ENCODE measurements at places on chromosomes 13 and 19. TPM values are rescaled to one million over a fixed set of nuclear protein-coding genes. Genes with fewer than 3 reads are reported as not detected.
A peak's percentile ranks its signal among the peaks of the same experiment; 100 is the strongest.

BRCA2 gene
- 2.9 TPM for total RNA-seq

GRCh38 chr19:1651568-1652291 lies 685 bp downstream of the TCF3 start:
- peak overlapping the region; percentile 86 for H3K27ac ChIP-seq
- H3K36me3 ChIP-seq: no peaks in the 10 kb centered on the region
- H3K4me3 ChIP-seq: peak overlapping the region; percentile 95
- DNase-seq: no peak
- H3K4me1 ChIP-seq: peaks cover 12% of the 10 kb centered on the region

DNA sequence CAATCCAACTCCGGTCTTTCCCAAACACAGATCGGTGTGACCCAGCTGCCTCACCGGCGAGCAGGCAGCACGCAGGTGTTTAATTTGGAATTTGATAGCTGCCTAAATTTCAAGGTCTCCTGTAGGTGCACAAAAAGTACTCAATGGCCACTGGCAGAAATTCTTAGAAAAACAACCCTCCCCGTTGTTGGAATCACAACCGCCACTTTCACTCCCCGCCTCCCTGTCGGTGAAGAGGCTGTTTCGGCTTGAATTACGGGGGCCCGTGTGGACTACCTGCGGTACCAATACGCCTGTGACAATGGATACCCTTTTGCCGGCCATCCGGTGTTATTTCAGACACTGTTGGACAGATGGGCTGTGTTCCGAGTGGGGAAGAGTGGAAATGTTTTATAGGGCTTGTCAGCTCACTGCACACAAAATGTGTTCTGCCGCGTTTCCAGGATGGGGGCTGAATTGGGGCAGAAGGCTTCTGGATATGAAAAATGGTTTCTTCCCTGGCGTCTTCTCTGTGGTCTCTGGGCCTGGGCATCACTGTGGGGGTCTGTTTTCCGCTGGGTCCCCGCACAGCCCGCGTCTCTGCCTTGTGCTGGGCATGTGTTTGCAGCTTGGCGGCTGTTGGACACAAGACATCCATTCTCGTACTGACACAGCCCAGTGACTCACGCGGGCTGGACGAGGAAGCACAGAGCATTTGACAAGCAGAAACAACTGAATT lies 45.4 kb downstream of the ZIC5 start:
- peaks cover 39% of the 10 kb centered on the region for H3K27me3 ChIP-seq
- peaks cover 4% of the 10 kb centered on the region for H3K4me1 ChIP-seq
- no peak for DNase-seq
- no peak overlapping the region for H3K4me3 ChIP-seq

GRCh38 chr19:29467824-29468401 lies 57.9 kb upstream of the VSTM2B start:
- H3K4me1 ChIP-seq: no peaks in the 10 kb centered on the region
- peaks cover 38% of the 10 kb centered on the region for H3K27me3 ChIP-seq
- H3K36me3 ChIP-seq: no peaks in the 10 kb centered on the region
- H3K4me3 ChIP-seq: no peak overlapping the region
- no peak overlapping the region for H3K27ac ChIP-seq

DNA sequence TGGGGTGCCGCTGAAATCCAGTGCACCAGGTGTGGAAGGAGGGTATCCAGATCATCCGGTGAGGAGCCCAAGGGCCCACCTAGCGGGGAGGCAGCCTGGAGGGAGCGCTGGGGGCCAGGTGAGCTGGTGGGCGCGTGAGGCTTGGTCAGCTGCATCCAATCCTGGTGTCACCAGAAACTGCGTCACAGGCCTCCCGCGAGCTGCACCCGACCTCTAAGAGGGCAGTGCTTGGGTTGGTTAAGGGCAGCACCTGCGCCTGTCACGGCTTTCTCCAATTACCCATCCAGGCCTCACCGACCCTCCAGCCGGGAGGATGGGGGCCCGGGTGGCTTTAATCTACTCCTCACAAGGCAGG lies 284 bp downstream of the RNF17 start:
- H3K4me1 ChIP-seq: peaks cover 4% of the 10 kb centered on the region
- peaks cover 2% of the 10 kb centered on the region for H3K36me3 ChIP-seq
- peak overlapping the region; percentile 28 for H3K4me3 ChIP-seq
- no peak overlapping the region for H3K27ac ChIP-seq

- H3K4me3 ChIP-seq: peak overlapping the region; percentile 94
- H3K27ac ChIP-seq: peak overlapping the region; percentile 96
- no peaks in the 10 kb centered on the region for H3K27me3 ChIP-seq
- H3K4me1 ChIP-seq: peaks cover 26% of the 10 kb centered on the region
- peak; percentile 18 for DNase-seq
- peaks cover 2% of the 10 kb centered on the region for H3K36me3 ChIP-seq
These were observed 1.1 kb downstream of the FOXO1 start for GRCh38 chr13:40665126-40666044.

CRLF1 gene
- not detected for total RNA-seq

LCP1 gene
- 528 TPM for total RNA-seq

- H3K36me3 ChIP-seq: peaks cover 2% of the 10 kb centered on the region
- H3K4me1 ChIP-seq: peaks cover 6% of the 10 kb centered on the region
These were observed 1.6 kb upstream of the PCDH8 start for GRCh38 chr13:52850072-52850395.

THSD8 gene
- total RNA-seq: 3.0 TPM

DNA sequence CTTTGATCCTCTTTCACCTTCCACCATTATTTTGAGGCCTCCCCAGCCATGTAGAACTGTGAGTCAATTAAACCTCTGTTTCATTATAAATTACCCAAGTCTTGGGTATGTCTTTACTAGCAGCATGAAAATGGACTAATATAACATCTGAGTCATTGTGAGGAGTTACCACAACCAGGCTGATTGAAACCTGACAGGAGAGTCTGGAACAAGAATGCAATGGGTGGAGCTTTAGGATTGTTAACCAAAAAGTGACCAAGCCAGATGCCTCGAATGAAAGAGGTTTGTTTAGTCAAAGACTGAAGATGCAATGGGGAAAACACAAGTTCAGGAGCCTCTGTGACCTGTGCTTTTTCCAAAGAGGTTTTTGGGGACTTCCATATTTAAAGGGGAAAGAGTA lies 659.0 kb downstream of the SLITRK6 start:
- H3K4me1 ChIP-seq: no peaks in the 10 kb centered on the region
- H3K27me3 ChIP-seq: no peaks in the 10 kb centered on the region
- H3K27ac ChIP-seq: no peak overlapping the region
- no peak overlapping the region for H3K4me3 ChIP-seq

DNA sequence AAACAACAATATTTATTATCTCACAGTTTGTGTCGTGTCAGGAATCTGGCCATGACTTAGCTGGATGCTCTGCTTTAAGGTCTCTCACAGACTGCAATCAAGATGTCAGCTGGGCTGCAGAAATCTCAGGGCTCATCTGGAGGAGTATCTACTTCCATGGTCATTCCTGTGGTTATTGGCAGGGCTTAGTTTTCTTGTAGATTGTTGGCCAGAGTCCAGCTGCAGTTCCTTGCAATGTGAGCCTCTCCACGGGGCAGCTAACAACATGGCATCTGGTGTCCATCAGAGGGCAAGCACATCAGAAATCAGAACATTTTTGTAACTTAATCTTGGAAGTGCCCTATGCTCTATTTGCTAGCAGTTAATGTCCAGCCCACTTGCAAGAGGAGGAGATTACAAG lies 45.7 kb upstream of the TDRD3 start:
- no peaks in the 10 kb centered on the region for H3K4me1 ChIP-seq
- H3K36me3 ChIP-seq: peaks cover 3% of the 10 kb centered on the region
- DNase-seq: no peak

- H3K4me1 ChIP-seq: peaks cover 25% of the 10 kb centered on the region
- H3K27ac ChIP-seq: no peak overlapping the region
- H3K4me3 ChIP-seq: no peak overlapping the region
- no peaks in the 10 kb centered on the region for H3K27me3 ChIP-seq
- peaks cover 6% of the 10 kb centered on the region for H3K36me3 ChIP-seq
These were observed 5.3 kb downstream of the SBNO2 start for GRCh38 chr19:1168572-1169410.

DNA sequence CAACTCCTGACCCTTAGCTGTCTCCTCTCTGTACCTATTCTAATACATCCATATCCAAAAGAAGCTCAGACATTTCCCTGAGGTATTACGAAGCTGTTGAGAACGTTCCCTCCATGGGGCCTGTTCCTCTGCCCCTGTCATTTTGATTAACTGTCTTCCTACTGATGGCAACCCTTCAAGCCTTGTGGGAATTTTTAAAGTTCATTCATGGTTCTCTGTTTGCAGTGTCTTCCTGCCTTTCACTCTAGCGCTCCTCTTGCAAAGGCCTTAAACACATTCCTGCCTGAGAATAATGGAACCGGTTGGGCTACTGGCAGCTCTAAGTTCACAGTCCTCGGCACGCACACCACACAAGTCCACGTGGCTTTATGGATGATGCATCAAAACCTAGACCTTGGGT lies 66.1 kb downstream of the LHFPL6 start:
- peaks cover 17% of the 10 kb centered on the region for H3K27me3 ChIP-seq
- H3K4me1 ChIP-seq: no peaks in the 10 kb centered on the region
- no peak overlapping the region for H3K4me3 ChIP-seq
- no peak overlapping the region for H3K27ac ChIP-seq
- H3K36me3 ChIP-seq: no peaks in the 10 kb centered on the region
- DNase-seq: no peak

IGFL1 gene
- total RNA-seq: not detected

DNA sequence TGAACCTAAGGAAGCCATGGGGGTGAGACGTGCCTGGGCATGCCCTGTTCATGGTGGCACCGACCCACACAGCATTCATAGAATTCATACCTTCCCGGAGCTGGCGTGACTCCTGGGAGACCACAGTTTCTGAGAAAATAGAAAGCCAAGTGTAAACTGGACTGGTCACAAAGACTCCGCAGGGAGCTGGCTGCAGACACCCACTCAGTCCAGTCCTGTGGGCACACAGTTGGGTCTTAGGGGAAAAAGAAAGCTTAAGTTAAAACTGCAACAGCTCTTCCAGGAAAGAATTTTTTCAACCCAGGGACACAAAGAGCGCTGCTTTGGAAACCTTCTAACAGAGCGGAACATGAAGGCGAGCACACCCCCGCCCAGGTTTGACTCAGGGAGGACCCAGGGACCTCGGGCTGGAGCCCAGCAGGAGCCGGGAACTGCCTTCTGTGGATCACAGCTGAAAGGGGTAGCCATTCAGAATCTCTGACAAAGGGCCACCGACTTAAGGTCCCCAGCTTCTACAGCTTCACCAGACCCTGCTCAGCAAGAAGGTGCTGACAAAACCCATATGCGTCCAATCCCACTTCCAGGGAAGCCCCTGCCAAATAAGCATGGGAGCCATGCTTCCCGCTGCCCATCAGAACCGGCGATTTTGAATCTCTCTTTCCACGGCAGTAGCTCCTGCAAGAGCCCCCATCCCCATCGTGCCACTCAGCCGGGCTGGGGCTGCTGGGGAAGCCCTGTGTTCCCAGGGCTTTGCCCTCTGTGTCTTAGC lies 183.7 kb downstream of the COL4A1 start:
- peaks cover 4% of the 10 kb centered on the region for H3K4me1 ChIP-seq
- DNase-seq: no peak
- peaks cover 66% of the 10 kb centered on the region for H3K27me3 ChIP-seq
- H3K27ac ChIP-seq: no peak overlapping the region

ELAVL1 gene
- total RNA-seq: 40.7 TPM

SLC5A5 gene
- total RNA-seq: 1.3 TPM

DNA sequence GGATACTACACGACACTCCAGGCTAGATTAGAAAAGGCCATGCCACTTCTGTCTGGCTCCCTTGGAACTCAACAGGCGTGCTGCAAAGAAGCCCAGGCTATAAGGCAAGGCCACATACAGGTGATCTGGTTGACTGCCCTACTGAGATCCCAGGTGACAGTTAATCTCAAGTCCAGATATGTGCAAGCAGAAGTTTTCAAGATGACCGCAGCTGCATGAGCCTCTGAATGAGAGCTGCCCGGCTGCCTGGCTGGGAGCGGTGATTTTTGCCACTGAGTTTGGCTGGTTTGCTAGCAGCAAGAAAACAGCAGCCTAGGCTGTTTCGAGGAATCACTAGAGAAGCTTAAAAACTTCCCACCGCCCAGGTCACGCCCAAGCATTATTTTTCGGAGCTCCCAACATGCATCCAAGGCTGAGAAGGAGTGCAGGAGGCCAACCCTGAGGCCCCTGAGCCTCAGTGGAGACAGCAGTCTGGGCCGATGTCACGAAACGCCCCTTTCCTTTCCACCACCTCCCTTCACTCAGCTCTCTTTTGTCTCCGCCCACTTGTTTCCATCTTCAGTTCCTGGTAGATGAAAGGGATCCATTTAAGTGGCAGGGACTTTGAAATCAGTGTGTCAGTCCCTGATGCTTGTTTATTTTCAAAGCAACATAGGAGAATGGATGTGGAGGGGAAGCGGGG lies 14.0 kb upstream of the URI1 start:
- H3K4me3 ChIP-seq: no peak overlapping the region
- no peak for DNase-seq
- no peak overlapping the region for H3K27ac ChIP-seq
- peaks cover 19% of the 10 kb centered on the region for H3K27me3 ChIP-seq
- H3K36me3 ChIP-seq: no peaks in the 10 kb centered on the region

DNA sequence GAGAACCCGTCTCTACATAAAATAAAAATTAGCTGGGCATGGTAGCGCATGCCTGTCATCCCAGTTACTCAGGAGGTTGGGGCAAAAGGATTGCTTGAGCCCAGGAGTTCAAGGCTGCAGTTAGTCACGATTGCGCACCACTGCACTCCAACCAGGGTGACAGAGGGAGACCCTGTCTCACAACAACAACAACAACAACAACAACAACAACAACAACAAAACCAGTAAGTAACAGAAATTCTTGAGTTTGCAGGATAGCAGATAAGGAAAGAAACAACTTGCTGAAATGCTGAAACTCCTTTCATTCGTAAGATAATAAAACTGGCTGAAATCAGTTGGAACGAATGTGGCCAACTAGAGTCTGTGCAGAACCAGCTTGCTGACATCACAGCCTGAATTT lies 23.1 kb upstream of the URI1 start:
- peaks cover 3% of the 10 kb centered on the region for H3K4me1 ChIP-seq
- peaks cover 54% of the 10 kb centered on the region for H3K27me3 ChIP-seq
- no peak overlapping the region for H3K4me3 ChIP-seq
- no peak for DNase-seq
- no peak overlapping the region for H3K27ac ChIP-seq

RNF113B gene
- total RNA-seq: not detected

UPK1A gene
- 0.44 TPM for total RNA-seq

GRCh38 chr13:112105892-112106291 lies 38.9 kb downstream of the SOX1 start:
- no peak overlapping the region for H3K27ac ChIP-seq
- peaks cover 3% of the 10 kb centered on the region for H3K4me1 ChIP-seq

DNA sequence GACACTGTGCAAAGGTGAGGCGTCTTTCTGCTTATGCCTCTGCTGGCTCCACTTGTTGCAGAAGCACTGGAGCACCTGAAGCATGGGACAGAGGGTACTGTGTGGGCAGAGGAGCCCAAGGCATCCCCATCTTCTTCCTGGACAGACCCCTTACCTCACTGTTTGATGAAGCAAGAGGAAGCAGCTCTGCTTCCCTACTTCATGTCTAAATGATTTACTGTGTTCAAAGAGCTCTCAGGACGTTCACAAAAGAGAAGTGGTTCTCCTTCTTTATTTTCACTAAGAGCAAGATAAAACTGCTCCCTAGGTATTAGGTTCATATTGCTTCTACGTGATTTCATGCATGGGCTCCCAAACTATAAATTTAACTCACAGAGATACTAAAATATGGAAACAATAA lies 1635.4 kb upstream of the SLC10A2 start:
- H3K27ac ChIP-seq: no peak overlapping the region
- no peak overlapping the region for H3K4me3 ChIP-seq
- no peaks in the 10 kb centered on the region for H3K36me3 ChIP-seq
- no peaks in the 10 kb centered on the region for H3K27me3 ChIP-seq
- no peaks in the 10 kb centered on the region for H3K4me1 ChIP-seq
